ENCODE measurements at places on chromosomes 1 and 21.
A peak's percentile ranks its signal among the peaks of the same experiment; 100 is the strongest.

DNA sequence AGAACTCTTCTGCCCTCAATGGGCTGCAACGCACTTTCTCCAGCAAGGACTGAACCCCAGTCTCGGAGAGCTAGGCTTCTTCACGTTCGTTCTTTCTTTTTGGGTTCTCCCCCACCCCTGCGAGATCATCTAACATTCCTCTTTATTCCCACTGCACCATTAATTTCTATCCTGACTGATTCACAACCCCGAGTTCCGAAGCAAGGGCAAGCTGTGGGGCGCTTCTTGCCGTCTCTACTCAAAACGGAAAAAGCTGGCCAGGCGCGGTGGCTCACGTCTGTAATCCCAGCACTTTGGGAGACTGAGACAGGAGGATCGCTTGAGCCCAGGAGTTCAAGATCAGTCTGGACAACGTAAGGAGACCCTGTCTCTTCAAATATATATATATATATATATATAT, 37.4 kb upstream of the BTG2 start:
- no peak for DNase-seq

DNA sequence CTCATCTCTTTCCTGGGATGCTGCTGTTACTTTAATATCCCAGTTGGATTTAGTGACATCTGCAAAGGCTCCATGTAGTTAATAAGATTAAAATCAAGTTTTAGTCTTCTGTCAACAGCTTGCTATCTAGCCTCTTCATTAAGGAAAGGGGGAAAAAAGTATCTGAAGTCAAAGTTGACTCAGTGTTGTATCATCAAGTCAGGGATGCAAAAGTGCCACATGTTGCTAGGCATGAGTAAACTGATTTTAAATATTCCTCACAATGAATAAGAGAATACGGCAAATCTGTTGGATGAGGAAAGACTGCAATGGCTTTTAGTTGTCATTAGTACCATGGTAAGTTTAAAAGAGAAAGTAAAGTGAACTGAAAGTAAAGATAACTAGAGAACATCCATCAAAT, 383.2 kb upstream of the ZRANB2 start:
- no peak for DNase-seq

- DNase-seq, result no peak
Measured at GRCh38 chr1:10890491-10891071, 94.1 kb upstream of the CASZ1 start.

- no peak for DNase-seq
Measured at GRCh38 chr1:44537538-44537937, 132.5 kb downstream of the RNF220 start.

DNA sequence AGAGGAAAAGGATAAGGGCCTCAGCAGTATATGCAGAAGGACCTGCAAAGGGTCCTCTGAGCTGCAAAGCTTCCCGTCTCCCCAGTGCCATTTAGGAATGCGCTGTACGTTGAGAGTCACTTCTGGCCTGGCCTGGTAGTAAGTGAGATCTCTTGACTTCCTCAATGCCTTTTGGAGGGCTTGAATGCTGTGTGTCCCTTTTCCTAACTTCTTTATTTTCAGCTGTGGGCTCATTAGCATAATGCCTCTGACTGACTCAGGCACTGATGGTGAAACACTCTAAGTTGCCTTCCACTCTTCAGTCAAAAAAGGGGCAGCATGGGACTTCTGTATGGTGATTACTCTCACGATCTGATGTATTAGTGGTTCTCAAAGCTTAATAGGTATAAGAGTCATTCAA, 49.9 kb downstream of the XCL1 start:
- no peak for DNase-seq

- DNase-seq, result no peak
Measured at GRCh38 chr1:204829133-204829825, 41.4 kb upstream of the NFASC start.

- DNase-seq, result no peak
Measured at GRCh38 chr1:14815175-14815877, 216.8 kb downstream of the KAZN start.

GRCh38 chr1:94865360-94865759, 45.2 kb downstream of the SLC44A3 start:
- DNase-seq, result no peak

DNA sequence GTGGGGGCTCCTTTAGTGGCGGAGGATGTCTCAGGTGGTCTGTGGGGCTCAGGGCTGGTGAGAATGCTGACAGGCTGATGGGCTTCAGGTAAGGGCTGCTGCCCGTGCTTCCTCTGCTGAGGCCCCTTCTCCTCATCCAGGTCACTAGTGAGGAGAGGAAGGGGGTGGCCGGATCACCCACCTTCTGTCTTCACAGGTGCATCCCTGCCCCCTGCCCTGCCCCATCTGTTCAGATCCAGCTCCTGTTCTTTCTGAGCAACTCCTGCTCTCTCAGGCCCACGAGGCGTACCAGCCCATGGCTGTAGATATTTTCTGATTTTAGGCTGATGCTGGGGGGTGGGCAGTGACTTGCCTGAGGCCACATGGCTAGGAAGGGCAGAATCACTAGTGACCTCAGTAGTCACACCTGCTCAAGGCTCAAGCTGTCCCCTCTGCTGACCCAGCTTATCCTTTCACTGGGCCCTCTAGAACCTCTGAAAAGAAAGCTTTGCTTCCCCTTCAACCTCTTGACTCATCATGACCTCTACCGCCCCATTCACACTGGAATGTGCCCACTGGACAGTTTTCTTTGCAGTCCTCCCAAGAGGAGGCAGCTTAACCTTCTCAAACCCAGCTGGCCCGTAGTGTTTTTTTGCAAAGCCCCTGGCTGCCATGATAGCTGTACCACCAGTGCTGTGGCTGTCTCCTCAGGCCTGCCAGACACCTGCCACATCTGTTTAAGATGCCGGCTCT, 14.8 kb downstream of the DCST2 start:
- DNase-seq, result no peak

- DNase-seq, result peak; percentile 82
Measured at GRCh38 chr1:156656806-156657740, 15.2 kb downstream of the BCAN start.

- no peak for DNase-seq
Measured at GRCh38 chr1:192943108-192943507, 116.1 kb downstream of the UCHL5 start.
